Activated CD8-positive, alpha-beta memory T cell treated with anti-CD3 and anti-CD28 coated beads for 24 hours (primary cell): ENCODE measurements at places on chromosomes 3 and 15.

DNA sequence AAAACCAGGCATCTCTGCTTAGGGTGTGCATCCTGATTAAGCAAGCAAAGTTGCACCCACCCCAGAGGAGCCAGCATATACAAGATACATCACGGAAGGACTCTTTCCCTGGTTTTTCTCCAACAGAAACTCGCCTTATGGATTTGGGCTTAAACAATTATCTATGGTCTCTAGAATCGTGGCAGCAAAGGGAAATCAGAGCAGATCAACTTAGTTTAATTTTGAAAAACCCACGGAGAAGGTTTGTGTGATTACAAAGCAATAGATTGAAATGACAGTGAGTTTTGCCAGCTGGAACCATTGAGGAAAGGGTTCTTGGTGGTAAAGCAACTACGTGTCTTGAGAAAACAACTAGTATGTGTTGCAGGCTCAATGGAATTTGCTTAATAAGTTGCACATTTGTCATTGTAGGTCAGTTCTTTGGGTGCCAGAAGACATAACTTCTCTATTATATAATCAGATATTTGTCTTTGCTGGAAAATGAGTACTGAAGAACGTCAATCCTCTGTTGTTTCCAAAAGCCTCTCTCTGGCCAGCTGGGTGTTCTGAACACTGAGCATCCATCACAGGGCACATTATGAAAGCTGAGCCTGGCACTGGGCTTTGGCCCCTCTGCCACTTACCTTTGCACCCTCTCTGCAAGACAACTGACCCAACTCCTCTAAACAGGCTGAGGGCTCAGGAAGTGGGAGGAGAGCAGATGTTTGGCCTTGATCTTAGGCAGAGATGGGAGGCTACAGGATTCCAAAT lies 75.7 kb upstream of the FBN1 start:
- no peak for DNase-seq

DNA sequence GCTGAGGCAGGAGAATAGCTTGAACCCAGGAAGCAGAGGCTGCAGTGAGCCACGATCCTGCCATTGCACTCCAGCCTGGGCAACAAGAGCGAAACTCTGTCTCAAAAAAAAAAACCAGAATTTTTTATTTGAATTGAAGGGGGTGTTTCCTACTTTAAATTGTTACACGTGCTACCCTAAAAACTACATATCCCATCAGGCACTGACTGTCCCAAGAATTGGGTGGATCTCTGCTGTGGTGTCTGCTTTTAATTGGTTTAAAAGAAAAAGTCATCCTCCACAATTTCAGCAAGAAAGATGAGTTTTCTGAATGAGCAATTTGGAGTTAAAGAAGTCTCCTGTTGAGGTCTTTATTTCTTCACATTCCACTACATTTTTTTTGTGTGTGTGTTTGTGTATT lies 2.1 kb downstream of the PDIA3 start:
- DNase-seq = no peak

- peak; percentile 35 for DNase-seq
Measured at GRCh38 chr3:127645371-127646015, 16.5 kb downstream of the PODXL2 start.

GRCh38 chr3:186105543-186105942 lies 3.3 kb downstream of the ETV5 start:
- no peak for DNase-seq

GRCh38 chr3:30607032-30607833 lies 832 bp downstream of the TGFBR2 start:
- DNase-seq = peak; percentile 89

- DNase-seq = no peak
Measured at GRCh38 chr3:175105066-175105465, 245.9 kb downstream of the NAALADL2 start.

DNA sequence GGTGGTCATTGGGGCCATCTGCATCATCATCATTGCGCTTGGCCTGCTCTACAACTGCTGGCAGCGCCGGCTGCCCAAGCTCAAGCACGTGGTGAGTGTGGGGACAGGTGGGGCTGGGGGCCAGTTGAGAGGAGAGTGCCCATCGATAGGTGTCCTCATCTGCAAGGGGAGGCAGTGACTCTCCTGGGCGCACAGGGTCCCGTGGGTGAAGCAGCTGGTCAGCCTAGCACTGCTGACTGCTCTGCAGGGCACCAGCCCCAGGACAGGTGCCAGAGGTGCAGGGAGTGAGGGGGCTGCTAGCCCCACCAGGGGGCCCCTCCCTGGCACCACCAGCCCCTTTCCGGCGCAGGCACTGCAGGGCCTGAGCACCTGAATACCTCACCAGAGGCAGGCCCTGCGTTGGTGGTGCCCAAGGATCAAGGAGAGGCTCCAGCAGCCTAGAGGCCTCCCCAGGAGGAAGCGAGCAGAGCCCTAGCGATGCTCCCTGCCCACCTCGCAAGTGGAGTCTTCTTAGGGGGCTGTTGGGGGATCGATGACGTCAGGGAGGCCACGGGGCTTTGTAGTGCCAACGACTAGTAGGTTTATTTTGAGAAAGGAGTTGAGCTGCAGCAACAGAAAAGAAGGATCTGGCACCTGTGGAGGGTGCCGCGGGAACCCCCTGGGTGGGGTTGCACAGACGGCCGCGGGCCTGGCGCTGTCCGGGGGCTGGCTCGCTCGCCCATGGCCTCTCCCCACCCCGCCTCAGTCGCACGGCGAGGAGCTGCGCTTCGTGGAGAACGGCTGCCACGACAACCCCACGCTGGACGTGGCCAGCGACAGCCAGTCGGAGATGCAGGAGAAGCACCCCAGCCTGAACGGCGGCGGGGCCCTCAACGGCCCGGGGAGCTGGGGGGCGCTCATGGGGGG lies 976 bp upstream of the ABTB1 start:
- DNase-seq = peak; percentile 82

DNA sequence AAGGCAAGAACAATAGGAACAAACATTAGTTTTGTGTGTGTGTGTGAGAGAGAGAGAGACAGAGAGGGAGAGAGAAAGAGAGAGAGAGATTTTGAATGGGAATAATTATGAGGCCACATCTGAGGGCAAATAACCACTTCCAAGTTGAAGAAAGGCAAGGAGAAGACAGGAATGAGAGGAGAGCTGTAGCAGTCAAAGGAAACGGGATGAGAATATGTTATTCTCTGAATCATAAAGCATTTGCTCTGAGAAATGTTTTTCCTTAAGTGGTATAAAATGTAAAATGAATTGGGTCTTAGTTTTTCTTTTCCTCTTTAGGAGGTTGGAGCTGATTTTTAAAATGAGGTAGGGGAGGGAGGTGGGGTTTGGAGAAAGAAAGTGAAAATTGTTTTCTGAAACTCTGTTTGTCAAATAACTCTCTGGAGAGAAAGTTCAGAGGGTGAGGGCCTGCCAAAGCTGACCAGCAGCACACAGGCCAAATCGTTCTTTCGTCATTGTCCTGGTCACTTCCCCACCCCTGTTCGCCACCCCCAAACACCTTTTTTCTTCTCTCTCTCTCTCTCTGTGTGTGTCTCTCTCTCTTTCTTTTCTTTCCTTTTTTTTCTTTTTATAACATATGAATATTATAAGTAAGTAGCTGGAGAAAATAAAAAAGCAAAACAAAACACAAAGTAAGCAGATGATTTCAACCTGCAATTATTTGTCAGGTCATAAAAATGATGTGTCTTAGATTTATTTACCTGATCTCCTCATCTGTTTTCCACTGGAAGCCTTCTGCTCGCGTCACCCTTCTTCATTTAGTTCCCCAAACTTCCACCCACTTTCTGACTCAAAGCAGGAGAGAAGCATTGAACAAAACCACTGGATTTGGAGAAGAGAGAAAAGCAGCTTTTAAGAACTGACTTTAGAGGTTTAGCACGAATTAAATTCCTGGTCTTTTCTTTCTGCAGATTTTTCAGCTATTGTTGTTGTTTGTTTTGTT lies 110.6 kb downstream of the LPP start:
- no peak for DNase-seq

GRCh38 chr3:373193-373779 lies 176.7 kb downstream of the CHL1 start:
- no peak for DNase-seq

DNA sequence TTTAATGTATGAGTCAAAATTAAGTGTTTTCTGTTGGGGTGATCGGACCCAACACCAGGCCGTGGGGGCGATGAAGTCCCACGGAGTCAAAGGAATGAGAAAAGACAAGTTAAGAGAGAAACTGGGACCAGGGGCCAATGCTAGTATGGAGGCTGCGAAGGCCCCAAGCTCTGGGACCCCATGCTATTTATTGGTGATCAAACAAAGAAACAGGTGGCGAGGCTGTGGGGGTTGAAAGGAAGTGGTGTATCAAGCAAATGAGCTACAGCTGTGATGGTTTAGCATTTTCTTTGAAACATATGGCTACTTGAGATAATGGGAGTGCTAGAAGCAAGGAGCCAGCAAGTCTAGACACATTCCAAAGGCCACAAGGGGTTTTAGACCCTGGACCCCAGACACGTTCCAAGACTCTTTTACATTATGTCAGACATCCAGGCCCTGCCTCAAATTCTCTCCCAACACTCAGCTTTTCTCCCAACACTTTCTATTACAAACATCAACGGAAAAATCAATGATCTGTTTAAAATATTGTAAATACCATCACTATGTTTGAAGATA lies 56.0 kb upstream of the SNRPN start:
- no peak for DNase-seq

- DNase-seq = no peak
Measured at GRCh38 chr15:50840520-50840919, 68.0 kb upstream of the AP4E1 start.

- no peak for DNase-seq
Measured at GRCh38 chr3:137471558-137472204, 292.4 kb upstream of the SOX14 start.

DNA sequence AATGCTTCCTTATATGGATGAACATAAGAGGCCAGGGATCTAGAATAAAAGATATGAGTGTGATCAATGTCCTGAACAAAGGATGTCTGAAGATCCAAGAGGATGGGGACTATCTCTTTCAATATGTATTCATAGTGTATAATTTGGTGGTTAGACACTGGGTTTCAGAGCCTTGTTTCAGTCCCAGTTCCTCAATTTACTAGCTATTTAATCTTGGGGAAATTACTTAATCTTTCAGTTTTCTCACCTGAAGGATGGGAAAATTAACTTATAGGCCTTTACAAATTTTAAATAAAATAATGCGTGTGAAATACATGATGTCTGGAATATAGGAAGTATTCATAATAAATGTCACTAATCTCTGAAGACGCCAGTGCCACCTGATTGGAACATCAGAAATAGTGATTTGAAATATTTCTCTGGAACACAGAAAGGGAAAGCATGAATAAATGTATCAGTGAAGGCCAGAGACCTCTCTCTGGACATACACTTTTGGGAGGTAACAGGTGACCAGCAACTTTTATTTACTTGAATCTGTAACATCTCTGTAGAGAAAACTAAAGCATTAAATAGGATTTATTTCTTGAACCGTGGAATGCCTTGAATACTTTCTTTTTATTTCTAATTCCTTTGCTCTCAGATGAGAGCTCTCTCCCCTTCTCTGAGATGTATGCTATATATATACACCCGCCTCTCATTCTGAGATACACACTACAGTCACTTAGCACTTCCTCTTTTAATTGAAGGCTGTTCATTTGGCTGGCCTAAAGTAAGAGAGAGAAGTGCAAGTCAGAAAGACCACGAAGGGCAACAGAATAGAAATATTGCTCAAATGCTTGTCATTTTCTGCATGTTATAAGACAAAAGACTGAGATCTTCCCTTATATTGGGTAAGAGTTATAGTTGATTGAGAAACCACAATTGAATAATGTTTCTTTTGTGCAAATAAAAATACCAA lies 407.1 kb downstream of the LSAMP start:
- DNase-seq = no peak

- no peak for DNase-seq
Measured at GRCh38 chr3:73327052-73327451, 265.6 kb downstream of the EBLN2 start.

GRCh38 chr15:57797110-57797509 lies 90.6 kb downstream of the POLR2M start:
- DNase-seq = no peak
